PC-9 (cell line): ENCODE measurements at places on chromosomes 2 and 18. TPM values are rescaled to one million over a fixed set of nuclear protein-coding genes. Genes with fewer than 3 reads are reported as not detected.

Gene SERPINB12
- total RNA-seq, result not detected in 2 replicates

Gene GRB14
- total RNA-seq, result 2.8 and 3.4 TPM in 2 replicates

Gene NYAP2
- 0.30 and 0.65 TPM in 2 replicates for total RNA-seq

Gene SCN1A
- total RNA-seq, result not detected in 2 replicates

Gene DYSF
- total RNA-seq, result 10.6 and 12.2 TPM in 2 replicates

Gene STARD6
- total RNA-seq, result not detected in 2 replicates

Gene GRP
- total RNA-seq, result not detected in 2 replicates

Gene ERICH2
- 1.7 and 2.0 TPM in 2 replicates for total RNA-seq

Gene ZCCHC2
- 12.0 and 18.1 TPM in 2 replicates for total RNA-seq

Gene GAREM2
- total RNA-seq, result 0.96 and 1.7 TPM in 2 replicates

Gene LBX2
- total RNA-seq, result 0.76 and 2.0 TPM in 2 replicates

Gene COPS7B
- total RNA-seq, result 46.3 and 52.9 TPM in 2 replicates

Gene RETREG2
- 77.0 and 84.4 TPM in 2 replicates for total RNA-seq

Gene DCC
- total RNA-seq, result not detected in 2 replicates

Gene ANO7
- 6.5 and 8.5 TPM in 2 replicates for total RNA-seq

Gene DNAJC5G
- not detected in 2 replicates for total RNA-seq

Gene STK17B
- total RNA-seq, result 10.8 and 14.9 TPM in 2 replicates

Gene ANKRD44
- 1.7 and 3.4 TPM in 2 replicates for total RNA-seq

Gene DPP10
- total RNA-seq, result not detected in 2 replicates

Gene ELMOD3
- 16.4 and 18.1 TPM in 2 replicates for total RNA-seq

Gene CENPA
- total RNA-seq, result 43.6 and 48.8 TPM in 2 replicates

Gene STK36
- total RNA-seq, result 47.8 and 52.9 TPM in 2 replicates

Gene SERPINB11
- not detected in 2 replicates for total RNA-seq

Gene PTPRN
- not detected in 2 replicates for total RNA-seq

Gene THSD7B
- not detected in 2 replicates for total RNA-seq

Gene C2orf80
- total RNA-seq, result not detected in 2 replicates

Gene TMEM163
- 1.4 and 2.4 TPM in 2 replicates for total RNA-seq

Gene PRKCE
- total RNA-seq, result 21.7 and 24.0 TPM in 2 replicates

Gene MFSD6
- total RNA-seq, result 13.3 and 15.6 TPM in 2 replicates

Gene IL1F10
- not detected in 2 replicates for total RNA-seq

Gene ITGA6
- total RNA-seq, result 180 and 213 TPM in 2 replicates

Gene RGPD8
- total RNA-seq, result 5.0 and 7.0 TPM in 2 replicates

Gene TDRD15
- 1.9 and 2.9 TPM in 2 replicates for total RNA-seq

Gene MFSD2B
- 0.78 and 1.1 TPM in 2 replicates for total RNA-seq

Gene ADD2
- 3.5 and 3.8 TPM in 2 replicates for total RNA-seq

Gene CCDC85A
- total RNA-seq, result 0.10 TPM in 1 of 2 replicates, not detected in the other

Gene TXNDC2
- total RNA-seq, result 0.11 TPM in 1 of 2 replicates, not detected in the other

Gene KIF1A
- not detected in 2 replicates for total RNA-seq

Gene ST6GAL2
- total RNA-seq, result not detected in 2 replicates

Gene DES
- total RNA-seq, result 0.60 TPM in 1 of 2 replicates, not detected in the other

Gene NT5C1B
- total RNA-seq, result not detected in 2 replicates

Gene MROH2A
- total RNA-seq, result 1.4 and 2.9 TPM in 2 replicates

Gene CYBRD1
- 125 and 132 TPM in 2 replicates for total RNA-seq

Gene ASB18
- total RNA-seq, result 0.46 TPM in 1 of 2 replicates, not detected in the other
